CD4-positive, alpha-beta T cell treated with Interleukin-6 for 4 hours (primary cell): ENCODE measurements at places on chromosomes 1 and 21.

GRCh38 chr21:33924766-33925100 is 9.1 kb upstream of the ATP5PO start:
- no peak for DNase-seq

GRCh38 chr1:45013551-45014209 is 1.6 kb downstream of the UROD start:
- no peak for DNase-seq

- no peak for DNase-seq
These were observed 286.0 kb upstream of the DEPDC1 start for GRCh38 chr1:68782890-68783289.

- no peak for DNase-seq
These were observed 36.2 kb upstream of the EFCAB14 start for GRCh38 chr1:46755121-46755520.

DNA sequence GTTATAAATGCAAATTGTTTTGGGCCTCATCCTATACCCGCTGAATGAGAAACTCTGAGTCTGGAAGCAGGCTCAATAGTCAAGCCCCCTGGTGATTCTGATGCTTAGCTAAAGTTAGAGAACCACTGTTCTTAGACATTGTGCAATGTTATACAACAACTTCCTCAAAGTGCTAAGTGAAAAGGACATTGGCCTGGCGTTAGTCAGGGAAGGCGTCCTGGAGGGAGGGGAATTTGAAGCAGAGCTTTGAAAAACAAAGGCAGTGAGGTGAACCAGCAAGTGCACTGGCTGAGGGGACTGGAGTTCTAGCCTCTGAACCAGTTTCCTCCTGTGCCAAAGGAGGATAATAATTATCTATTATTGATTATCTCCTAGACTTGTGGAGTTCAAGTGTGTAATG is 5.1 kb downstream of the CD1D start:
- DNase-seq: no peak

GRCh38 chr1:154019940-154020339 is 29.4 kb downstream of the RPS27 start:
- DNase-seq: no peak

- DNase-seq: no peak
These were observed 56.1 kb downstream of the NPHP4 start for GRCh38 chr1:5936126-5936525.

- no peak for DNase-seq
These were observed 14.7 kb upstream of the KIRREL1 start for GRCh38 chr1:157978586-157979403.

GRCh38 chr1:162384116-162384515 is 2.6 kb downstream of the C1orf226 start:
- DNase-seq: no peak

DNA sequence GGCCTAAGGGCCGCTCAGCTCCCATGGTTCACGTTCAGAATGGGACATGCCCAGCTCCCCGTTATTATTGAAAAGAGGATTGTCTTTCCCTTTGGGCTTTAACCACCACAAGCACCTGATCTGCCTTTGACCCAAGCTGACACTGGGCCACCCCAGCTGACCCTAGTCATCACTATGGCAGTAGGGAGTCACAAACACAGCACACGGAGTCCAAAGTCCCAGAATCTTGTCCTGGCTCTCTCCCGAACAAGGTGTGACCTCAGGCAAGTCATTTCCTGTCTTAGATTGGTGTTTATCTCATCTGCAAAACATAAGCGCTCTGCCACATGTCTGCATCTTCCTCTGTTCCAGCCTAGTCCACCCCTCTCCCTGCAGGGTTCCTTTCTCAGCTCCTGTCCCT is 31.5 kb downstream of the IGFN1 start:
- no peak for DNase-seq

DNA sequence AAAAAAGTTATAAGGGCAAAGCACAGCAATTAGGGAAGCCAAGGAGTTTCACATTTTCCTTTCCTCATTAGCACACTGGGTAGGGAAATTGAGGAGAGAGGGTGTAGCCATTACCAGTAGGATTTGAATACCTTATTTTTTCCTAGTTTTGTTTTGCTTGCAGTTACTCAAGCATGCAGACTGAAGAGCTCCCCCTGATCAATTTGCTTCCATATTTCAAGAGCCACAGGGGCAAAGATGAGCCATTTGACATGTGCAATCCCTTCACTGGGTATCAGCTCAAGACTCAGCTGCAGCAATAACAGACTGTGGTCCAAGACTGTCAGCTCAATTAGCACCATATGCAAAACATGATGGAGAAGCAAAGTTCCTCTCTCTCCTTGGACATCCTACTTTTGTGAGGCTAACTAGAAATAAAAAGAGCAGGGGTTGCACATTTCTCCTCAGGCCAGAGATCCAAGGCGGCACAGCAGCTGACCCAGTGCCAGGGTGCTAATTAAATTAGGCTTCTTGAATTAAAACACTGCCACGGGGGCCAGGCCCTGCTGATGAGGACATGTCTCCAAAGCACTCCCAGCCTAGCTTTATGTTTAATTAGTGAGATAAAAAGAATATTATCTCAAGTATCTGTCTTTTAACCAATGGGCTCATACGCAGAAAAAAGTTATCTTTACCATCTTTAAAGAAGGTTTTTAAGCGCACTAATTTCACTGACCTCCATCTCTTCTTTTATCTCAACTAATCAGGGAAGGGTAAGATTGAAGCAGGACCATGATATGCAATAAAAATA is 36.7 kb upstream of the LRRC53 start:
- DNase-seq: no peak

DNA sequence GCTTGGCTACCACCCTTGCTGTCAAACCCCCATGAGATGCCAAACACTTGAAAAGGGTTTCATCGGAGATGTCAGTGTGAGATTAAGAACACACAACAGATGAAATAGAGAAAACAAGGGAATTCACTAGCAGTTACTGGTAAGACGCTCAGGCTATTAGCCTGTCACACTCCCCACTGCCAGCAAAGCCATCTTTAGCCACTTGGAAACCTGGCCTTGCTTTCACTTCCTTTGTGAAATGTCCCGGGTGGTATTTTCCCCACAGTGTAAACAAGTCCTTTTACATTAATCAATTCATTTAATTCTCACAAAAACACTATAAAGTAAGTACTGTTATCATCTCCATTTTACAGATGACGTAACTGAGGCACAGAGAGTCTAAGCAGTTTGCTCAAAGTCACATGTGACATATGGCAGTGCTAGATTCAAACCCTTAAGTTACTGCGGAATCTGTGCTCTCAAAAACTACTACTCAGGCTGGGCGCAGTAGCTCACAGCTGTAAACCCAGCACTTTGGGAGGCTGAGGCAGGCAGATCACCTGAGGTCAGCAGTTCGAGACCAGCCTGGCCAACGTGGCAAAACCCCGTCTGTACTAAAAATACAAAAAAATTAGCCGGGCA is 32.7 kb upstream of the KHDRBS1 start:
- no peak for DNase-seq

DNA sequence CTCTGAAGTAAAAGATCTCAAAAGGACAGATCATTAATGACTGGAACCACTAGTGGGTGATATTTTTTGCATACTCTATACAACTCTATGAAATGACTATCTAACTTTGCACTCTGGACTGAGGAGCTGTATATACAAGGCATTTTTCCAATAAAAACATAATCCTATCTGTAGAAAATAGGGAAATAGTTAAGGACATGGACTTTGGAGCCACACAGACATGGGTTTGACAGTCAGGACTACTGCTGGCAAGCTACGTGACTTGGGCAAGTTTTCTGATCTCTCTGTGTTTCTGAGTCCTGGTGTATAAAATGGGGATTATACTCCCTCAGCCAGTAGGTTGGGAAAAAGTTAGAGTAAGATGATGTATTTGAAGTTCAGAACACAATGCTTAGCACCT is 20.9 kb upstream of the HSD3B2 start:
- no peak for DNase-seq

- no peak for DNase-seq
These were observed 120.0 kb downstream of the NGF start for GRCh38 chr1:115218034-115218405.

DNA sequence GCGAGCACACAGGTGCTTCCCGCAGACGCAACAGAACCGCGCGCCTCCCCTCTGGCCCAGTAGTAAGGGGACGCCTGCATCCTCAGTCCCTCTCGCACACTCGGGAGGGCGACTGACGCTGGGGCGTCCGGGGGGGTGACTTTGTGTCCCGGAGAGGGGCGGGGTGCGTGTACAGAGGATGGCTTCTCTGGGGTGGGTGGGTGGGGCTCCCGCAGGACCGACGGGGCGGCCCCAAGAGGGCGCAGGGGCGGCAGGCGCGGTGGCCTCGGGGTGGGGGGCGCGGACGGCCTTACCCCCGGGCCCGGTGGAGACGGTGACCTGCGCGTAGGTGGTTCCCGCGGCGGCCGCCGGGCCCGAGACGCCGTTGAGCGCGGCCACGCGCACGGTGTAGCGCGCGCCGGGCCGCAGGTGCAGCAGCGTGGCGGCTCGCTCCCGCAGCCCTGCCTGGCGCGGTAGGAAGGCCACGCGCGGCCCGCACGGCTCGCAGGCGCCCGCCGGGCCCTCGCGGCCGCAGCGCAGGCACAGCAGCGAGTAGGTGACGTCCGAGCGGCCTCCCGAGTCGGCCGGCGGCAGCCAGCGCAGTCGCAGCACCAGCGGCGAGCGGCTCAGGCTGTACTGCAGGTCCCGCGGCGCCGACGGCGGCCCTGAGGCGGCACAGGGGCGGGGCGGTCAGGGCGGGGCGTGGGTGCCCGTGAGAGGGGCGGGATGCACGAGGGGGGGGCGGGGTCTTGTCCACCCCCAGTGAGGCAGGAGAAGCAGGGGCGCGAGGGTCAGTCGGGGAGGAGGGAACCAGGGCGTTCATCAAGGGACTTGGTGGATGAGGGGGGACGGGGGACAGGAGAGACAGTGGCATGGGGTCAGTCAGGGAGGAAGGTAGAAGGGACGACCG is 12.1 kb downstream of the EPHA10 start:
- no peak for DNase-seq

DNA sequence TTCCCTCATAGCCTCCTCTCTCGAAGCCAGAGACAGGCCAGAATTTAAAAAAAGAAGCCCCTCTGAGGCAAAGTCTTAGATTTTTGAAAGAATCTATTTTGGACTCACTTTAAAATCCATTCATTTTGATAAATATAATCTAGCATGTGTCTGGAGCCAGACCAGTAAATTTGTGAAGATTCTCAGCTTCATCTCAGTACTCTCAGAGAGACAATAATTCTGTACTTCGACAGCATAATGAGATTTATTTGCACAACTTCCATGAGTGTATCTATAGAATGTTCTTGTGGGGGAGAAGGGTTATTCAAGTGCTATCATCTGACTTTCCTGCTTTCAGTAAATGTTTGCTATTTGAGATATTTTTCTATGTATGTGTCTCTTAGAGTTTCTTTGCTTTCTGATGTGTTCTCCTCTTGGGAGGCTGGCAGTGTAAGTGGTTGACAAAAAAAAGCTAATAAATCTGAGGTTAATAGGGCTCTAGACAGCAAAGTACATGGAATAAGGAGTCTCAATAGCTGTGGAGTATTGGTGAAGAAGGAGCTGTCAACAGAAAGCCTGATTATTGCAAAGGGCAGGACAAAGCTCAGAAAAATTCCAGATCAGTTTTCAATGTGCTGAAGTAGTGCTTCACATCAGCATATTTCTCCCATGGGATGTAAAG is 223.0 kb downstream of the PTBP2 start:
- no peak for DNase-seq

DNA sequence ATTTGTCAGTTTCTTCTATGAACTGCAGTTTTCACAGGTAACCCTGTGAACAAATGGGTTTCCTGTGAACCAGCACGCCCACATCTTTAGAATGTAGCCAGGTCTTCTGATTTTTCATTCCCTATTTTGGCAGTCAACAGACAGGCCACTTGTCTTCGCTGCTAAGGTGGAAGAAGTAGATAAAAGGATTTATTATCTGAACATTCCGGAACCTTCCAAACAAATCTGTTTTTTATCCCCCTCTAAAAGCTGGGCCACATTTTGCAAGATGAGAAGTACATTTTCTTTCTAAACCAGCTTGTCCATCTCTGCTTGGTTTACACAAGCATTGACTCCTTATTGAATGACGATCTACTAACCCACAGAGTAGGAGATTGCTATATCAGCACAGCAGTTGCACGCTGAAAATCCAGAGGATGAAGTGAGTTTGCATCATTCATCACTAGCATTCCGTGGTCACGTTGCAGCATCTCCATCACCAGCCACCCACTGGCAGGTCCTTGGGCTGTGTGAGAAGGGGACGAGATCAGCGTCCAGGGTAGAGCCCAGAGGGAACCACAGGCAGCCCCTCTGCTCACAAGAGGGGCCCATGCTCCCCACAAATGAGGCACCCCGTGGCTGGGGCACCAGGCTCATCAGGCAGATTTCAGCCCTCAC is 83.5 kb downstream of the TOMM20 start:
- no peak for DNase-seq

- no peak for DNase-seq
These were observed 7.1 kb upstream of the ANKRD65 start for GRCh38 chr1:1428174-1428573.

DNA sequence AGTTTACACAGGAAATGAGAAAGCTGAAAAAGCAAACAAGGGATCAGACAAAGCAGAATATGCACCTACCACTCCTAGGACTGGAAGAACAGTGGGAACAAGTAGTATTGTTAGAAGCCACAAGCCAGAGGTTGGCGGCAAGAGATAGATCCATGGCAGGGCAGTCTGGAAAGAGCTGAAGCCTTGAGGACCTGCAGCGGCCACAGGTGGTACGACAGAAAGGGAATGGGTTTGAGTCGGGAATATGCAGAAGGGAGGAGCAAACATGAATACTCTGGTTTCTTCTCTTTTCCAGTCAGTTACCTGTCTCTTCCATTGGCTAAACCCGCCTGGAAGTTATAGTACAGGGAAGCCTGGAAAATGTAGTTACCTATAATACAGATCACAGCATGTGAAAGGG is 3.9 kb upstream of the PCNX2 start:
- DNase-seq: no peak

DNA sequence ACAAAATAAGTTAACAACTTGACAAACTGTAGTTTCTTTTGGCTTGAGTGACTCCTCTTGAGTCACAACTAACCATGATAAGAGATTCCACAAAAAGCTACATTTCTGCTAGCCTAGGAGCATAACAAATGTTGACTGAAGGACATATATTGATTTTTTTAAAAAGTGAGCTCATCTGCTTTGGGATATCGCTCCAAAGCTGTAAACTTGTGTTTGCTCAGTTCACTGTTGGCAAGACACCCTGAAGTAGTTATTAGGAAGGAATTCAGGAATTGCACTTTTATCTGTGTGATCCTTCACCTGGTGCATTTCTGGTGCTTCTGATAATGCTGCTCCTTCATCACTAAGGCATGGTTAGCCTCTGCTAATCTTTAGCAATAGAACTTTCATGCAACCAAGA is 23.7 kb downstream of the RWDD3 start:
- no peak for DNase-seq
